ENCODE measurements at places on chromosomes 7 and 10.

DNA sequence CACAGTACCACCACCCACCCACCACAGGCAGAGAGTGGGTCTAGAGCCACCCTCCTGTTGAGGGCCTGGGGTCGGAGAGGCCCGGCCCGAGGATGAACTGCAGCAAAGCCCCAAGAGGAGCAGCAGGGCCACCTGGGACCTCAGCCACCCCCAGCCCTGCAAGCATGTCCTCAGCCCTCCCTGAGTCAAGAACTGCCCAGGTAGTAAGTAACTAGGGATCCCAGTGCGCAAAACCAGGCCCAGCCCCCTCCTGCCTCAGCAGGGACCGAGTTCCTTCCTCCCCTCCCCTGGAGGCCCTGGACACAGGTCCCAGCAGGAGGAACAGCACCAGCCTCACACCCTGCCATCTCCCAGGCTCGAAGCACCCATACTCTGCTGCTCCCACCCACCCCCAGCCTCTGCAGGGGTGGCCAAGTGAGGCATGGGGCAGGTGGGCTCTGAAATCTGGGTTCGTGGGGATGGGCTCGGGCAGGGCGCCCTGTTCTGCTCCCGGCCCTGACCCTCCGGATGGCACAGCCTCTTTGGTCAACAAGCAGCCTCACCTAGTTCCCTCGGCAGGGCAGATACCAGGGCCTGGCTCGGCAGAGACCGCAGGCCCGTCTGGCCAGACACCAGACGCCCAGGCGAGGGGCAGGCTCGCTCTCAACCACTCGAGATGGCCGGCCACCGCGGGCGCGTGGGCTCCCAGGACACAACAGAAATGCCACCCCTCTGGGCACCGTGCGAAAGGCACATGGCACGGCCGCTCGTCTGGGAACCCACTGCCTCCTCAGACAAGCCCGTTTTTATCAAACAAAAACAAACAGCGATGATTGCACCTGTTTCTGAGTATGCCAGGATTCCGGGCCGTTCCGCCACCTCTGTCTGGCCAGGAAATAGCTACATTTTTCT is 15.2 kb downstream of the PDGFA start:
- DNase-seq = no peak

DNA sequence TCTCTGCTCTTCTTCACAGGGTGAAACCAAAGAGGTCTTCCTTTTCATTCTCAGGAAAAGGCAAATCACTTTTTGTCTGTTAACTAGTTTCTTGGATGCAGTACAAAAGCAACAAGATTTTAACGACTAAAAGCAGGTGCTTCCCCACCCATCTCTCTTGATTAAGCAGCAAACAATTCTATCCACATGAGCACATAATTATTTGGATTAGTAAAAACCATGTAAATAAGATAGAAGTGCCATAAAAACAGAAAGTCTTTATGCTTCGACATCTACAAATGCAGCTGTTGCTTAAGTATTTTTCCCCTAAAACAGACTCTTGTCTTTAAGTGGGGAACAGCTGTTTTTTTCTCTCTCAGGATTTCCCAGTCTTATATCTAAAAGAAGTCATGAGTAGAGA is 37.4 kb downstream of the USP54 start:
- no peak for DNase-seq

DNA sequence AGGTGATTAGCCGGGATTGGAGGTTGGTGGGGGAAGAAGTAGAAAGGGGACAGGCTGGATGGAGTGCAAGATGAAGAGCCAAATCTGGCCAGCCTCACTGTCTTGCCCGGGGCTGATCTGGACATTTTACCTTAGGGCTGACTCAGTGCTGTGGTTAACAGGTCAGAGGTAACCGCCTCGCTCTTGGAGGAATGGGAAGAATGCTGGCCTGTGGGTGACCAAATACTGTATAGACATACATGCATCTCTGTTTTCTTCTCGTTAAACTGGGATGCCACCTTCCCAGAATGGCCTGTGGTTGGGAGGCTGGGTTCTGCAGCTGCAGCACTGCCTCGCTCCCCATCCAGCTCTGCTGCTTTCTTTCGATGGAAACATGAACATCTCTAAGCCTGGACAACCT is 120.0 kb downstream of the SEC23IP start:
- DNase-seq = no peak

- no peak for DNase-seq
Observed at GRCh38 chr7:99768471-99768870, 15.5 kb downstream of the CYP3A4 start.

- DNase-seq = no peak
Observed at GRCh38 chr7:2698581-2699288, 10.7 kb downstream of the AMZ1 start.
